Stimulated activated CD8-positive, alpha-beta memory T cell treated with anti-CD3 and anti-CD28 coated beads, Interleukin-4, amount 100 ng/mL, for 4 hours (primary cell): ENCODE measurements at places on chromosomes 6 and 20.
A peak's percentile ranks its signal among the peaks of the same experiment; 100 is the strongest.

- no peak for DNase-seq
Measured at GRCh38 chr20:57909763-57910331, 200.0 kb upstream of the PMEPA1 start.

DNA sequence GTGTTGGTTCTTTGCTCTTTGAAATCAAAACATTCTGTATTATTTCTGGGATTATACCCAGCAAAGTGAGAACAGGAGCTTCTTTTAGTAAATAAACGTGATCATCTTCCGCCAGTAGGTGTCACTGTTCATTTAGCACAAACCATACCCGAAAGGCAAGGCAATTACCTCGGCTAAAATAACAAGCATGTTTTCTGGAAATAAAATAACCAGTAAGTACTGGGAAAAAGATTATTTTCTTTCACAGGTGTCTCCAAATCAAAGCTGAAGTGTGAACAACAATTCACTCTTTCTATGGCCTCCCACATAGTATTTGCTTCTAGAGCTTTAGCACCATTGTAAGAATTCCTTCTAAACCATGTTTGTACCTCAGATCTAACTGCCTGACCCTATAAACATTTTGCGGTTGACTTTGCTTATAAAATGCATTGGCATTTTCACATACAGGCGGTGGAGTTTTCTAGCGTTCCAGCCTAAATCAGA lies 144.6 kb upstream of the AGPAT4 start:
- no peak for DNase-seq

- DNase-seq: no peak
Measured at GRCh38 chr20:22728146-22728745, 143.9 kb upstream of the FOXA2 start.

GRCh38 chr20:45041464-45042337 lies 59.2 kb downstream of the KCNS1 start:
- DNase-seq: no peak

- no peak for DNase-seq
Measured at GRCh38 chr20:19909725-19910124, 107.4 kb upstream of the NAA20 start.

DNA sequence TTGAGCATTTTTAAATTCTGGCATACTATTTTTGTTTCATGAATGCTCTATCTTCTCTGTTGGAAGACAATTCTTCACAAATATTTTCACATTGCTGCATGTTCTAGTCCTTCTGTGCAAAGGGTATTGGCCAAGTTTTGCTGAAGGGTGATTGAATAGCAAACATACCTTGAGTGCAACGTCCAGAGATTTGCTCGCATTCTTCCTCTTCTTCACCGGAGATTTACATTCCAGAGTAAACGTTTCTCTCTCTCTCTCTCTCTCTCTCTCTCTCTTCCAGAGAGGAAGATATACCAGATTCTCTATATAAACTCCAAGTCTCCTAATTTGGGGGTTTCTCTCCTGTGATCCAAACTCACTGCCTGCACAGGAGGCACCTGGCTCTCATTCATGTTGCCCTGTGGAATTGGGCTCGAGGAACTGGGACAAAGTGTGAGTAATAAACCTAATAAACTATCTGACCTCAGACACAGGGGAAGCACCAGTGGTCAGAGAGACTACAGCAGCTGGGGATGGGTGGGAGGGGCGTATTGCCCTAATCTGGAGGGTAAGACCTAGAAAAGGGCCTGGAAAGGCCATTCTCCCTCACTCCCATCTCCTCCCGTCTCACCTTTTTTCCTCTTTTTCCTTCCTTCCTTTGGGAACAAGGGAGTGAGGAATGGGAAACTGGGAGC lies 1.1 kb upstream of the TREML1 start:
- no peak for DNase-seq

- no peak for DNase-seq
Measured at GRCh38 chr6:131547488-131547887, 25.5 kb upstream of the ARG1 start.

DNA sequence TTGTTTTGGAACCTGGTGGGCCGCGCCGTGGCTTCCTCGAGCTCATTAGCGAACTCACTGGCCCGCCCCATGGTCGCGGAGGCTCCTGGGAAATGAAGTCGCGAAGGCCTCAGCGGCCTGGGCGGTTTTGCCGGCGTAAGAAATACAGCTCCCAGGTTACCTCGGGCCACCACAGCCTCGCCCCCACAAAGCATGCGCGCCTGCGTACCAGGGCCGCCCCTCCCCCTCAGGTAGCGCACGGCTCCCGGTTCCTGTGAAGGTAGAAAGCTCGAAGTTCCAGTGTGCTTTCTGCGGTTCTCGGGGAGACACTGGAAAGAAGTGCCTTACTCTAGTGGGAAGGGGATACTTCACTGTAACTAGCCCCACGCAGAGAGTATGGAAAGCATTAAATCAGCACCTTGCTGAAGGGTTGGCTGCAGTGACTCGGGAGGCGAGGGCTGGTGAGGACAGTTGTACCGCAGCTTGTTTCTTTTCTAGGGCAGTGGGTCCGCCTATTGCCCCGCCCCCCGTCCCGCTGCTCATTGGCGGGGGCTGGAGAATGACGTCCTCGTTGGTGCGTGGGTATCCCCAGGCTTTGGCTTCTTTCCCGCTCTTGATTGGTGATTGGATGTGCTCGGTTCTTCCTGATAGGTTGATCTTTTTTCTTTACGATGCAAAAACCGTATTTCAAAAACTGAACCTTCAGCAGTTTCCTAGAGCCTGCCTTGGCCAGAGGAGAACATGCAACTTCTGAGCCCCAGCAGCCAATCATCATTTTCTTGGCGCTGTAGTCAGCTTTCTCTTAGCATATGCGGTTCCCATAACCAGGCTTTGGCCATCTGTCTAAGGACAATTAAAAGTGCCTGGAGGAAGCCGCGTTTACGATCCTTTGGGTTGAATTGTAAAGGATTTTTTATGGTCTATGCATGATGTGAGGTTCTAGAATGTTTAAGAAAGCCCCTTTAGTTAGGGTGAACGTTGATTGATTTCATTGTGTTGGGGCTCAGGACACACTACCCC lies at the start of gene CDK19:
TSS of gene CDK19 (minus strand) at position 59 of the 999 bp plus-strand sequence. CDS start 333 bp downstream, outside the sequence.
- peak; percentile 98 for DNase-seq

DNA sequence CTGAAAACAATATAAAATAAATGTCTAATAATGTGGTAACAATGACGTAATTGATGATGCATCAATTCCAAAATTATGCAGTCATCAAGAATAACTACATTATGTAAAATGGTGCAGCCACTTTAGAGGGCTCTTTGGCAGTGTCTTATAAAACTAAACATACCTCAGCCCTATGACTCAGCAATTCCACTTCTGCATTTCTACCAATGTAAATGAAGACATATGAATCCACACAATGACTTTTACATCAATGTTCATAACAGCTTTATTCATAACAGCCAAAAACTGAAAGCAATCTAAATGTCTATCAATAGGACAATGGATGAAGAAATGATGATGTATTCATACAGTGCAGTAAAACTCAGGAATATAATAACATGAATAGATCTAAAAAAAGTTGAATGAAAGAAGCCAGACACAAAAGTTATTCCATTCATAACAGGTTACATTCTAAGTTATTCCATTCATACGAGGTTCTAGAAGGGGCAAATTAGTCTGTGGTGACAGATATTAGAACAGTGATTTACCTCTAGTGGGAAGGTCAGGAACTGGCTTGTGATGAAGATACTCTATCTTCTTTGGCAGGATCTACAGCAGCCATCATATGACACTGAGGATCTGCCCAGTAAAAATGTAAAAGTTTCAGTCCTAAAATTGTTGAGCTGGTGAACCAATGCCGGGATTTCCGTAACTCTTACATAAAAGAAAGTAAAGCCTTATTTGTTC lies 396.1 kb downstream of the PLCB1 start:
- no peak for DNase-seq

DNA sequence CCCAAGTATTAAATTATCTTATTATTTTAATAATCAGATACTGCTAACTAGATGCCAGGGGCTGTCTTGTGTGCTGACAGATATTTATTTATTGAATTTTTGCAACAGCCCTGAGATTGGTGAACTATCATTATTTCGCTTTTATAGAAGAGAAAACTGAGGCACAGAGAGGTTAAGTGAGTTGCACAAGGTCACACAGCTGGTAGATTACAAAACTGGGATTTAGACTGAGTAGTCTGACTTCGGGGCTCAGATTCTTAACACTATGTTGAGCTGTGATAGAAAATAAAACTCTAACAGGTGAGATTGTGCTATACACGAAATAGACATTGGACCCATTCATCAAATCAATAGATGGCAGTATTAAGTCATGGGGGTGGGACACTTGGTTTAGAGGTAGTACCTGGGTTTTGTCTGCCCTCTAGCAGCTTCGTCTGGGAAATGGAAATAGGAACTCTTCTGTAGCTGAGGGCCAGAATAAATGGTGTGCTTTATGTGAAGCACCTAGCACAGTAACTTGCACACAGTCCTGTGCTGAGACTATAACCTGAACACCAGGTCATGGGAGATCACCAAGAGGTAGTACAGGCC lies 113.4 kb downstream of the B3GAT2 start:
- DNase-seq: no peak

DNA sequence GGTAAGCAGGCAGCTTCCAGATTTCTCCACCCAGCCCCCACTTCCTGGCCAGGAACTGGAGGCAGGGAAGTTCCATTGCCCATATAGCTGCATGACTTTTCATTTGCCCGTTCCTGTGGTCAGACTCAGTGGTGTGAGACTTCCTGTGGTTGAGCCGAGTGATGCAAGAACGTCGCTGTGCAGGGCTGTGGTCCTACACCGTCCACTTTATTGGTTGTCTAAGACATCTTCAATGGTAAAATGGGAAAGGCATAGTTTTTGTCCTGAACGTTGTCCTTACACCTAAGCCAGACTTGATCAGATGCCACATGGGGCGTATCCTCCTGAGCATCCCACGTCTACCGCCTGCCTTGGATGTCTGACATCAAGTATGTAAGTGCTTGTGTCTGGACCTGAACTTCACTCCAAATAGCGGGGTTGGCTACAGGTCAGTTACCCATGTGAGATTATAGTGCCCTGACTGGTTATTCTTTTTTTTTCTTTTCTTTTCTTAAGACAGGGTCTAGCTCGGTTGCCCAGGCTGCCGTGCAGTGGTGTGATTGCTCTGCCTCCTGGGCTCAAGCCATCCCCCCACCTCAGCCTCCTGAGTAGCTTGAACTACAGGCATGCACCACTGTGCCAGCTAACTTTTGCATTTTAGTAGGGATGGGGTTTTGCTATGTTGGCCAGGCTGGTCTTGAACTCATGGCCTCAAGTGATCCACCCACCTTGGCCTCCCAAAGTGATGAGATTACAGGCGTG lies 25.9 kb upstream of the GTSF1L start:
- peak; percentile 11 for DNase-seq

DNA sequence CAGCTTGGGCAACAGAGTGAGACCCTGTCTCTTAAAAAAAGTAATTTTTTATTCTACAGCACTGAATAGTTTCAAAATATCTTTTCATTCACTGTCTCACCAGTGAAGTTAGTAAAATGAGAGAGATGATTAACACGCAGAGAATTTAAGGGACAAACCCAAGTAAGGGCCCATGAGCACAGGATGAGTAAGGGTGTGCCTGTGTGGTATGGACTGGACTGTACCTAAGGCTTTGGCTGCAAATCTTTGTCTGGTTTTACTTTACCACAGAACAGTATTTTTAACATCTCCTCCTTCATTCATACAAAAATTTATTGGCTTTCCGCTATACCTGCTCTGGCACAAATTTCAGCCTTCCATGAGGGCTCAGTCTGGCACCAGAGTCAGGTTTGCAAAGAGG lies 433.3 kb downstream of the UTRN start:
- no peak for DNase-seq

GRCh38 chr6:97262676-97263075 lies 20.3 kb downstream of the MMS22L start:
- DNase-seq: no peak

GRCh38 chr6:3239110-3239830 lies 11.8 kb upstream of the TUBB2B start:
- no peak for DNase-seq

GRCh38 chr6:44045672-44046015 lies 81.6 kb downstream of the MRPL14 start:
- no peak for DNase-seq
